Stimulated activated CD4-positive, alpha-beta T cell treated with anti-CD3 and anti-CD28 coated beads, TNF-alpha, amount 100 ng/mL, for 24 hours (primary cell): ENCODE measurements at places on chromosomes 1 and 21.

- no peak for DNase-seq
Observed at GRCh38 chr1:92792340-92792782, 7.5 kb upstream of the EVI5 start.

- no peak for DNase-seq
Observed at GRCh38 chr1:41109310-41110197, 88.0 kb upstream of the SLFNL1 start.

DNA sequence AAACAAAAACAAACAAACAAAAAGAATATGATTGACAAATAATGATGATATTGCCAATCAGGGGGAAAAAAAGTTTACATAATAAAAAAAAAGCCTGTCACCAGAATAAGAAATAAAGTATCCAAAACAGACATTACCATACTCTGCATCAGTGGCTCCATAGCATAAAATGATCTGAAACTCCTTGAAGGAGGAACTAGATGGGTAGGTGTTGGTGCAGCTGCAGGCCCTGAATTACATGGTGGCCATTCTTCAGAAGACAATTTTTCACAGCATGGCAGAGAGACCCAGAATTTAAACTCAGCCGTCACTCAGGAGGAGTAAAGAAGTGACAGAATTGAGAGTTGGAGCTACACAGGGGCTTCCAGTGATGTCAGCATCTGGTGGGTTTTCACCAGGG lies 60.2 kb downstream of the GLUL start:
- DNase-seq, result no peak

DNA sequence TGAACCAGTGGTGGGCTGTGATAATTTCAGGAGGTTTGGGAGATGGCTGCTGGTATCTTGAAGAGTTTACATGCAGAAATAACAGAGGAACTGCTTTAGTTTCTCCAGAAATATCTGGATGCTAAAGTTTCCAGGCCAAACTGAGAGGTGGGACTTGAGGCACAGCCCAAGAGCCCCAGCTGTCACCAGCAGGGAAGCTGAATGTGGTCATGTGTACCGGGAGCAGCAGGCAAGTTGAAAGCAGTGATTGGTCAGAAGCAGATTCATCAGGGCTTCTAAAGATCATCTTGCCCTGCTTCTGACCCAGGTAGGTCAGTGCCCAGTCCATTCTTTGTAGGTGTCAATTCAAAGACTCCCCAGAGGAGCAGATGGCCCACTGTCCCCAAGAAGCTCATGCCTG lies 7.9 kb upstream of the RPTN start:
- no peak for DNase-seq

GRCh38 chr1:85816606-85817005 lies 108.4 kb upstream of the ZNHIT6 start:
- no peak for DNase-seq

GRCh38 chr1:220681220-220681880 lies 8.8 kb upstream of the C1orf115 start:
- no peak for DNase-seq

DNA sequence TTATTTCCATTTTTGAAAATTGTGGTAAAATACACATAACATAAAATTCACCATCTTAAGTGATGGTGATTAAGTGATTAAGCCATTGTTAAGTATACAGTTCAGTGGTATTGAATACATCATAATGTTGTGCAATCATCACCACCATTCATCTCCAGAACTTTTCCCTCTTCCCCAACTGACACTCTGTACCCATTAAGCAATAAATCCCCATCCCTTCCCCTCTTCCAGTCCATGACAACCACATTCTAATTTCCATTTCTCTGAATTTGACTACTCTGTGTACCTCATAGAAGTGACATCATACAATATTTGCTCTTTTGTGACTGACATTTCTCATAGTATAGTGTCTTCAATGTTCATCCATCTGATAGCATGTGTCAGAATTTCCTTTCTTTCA lies 124.8 kb downstream of the DISC1 start:
- no peak for DNase-seq

DNA sequence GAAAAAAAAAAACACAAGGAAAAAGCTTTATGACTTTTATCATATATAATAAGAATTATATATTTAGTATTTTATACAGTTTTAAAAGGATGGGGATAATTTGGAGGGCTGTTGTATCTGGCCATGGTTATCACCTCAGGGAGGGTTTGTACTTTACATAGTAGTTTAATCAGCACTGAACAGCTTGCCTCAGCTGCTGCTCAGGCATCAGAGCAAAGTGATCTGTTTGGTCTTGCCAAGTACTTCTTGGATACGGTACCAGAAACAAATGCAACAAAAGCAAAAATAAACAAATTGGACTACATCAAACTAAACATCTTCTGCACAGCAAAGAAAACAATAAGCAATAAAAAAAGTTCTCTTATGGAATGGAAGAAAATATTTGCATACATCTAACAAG lies 2.6 kb upstream of the SPTA1 start:
- DNase-seq, result no peak
